ENCODE measurements at places on chromosomes 2 and 18.
A peak's percentile ranks its signal among the peaks of the same experiment; 100 is the strongest.

DNA sequence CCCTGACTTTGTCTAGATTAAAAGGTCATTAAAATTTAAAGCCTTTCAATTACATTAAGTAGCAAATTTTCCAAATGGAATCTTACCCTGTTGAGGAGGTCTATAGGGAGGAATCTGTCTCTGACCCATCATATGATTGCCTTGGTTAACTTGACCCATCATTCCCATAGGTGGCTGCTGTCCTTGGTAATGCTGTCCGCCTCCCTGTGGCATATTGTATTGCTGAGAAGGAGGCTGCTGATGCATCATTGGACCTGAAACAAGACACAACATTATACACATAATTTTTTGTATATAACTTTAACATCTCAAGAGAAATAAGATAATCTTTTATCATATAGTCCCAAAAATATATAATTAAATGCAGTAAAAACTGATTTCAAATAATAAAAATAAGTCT lies 51.2 kb downstream of the SS18 start:
- no peak for DNase-seq

DNA sequence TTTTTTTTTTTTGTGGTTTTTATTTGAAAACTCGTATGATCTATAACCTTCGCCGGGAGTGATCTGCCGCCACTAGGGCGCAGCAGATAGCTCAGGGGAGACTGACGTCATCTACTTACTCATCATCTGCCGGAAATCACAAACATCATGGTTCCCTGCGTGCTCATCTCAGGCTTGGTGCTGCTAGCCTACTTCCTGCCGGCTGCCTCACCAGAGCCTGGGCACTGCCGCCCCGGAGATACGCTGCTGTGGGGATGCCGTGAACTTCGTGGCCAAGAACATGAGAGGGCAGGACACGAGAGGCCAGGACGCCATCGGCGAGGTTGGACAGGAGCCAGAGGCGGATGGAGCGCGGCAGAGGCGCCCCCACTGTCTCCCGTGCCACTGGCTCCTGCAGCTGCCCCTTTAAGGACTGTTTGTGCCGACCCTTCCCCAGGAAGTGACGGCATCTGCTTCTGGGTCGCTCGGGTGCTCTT lies 68.8 kb downstream of the DOK6 start:
- no peak for DNase-seq

DNA sequence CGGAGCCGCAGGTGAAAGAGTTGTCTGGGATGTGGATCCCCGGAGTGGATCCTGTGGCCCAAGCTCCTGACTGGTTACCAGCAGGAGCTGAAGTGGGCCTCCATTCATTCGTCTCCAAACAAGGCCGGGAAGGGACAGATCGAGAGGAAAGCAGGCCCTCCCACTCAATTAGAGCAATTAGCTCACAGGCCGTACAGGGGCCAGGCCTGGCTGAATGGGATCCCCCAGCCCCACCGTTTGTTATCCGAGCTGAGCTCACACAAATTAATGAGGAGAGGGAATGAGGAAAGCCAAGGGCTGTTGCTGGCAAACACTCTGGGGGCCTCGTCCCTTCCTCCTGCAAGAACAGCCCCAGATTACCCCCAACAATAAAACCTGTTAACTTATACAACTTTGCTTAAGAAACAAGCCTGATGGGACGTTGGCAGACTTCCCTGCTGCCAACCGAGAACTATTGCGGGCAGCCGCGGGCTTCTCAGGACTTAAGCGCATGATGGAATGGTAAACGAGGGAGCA lies 338.0 kb downstream of the BCL11A start:
- DNase-seq, result no peak

DNA sequence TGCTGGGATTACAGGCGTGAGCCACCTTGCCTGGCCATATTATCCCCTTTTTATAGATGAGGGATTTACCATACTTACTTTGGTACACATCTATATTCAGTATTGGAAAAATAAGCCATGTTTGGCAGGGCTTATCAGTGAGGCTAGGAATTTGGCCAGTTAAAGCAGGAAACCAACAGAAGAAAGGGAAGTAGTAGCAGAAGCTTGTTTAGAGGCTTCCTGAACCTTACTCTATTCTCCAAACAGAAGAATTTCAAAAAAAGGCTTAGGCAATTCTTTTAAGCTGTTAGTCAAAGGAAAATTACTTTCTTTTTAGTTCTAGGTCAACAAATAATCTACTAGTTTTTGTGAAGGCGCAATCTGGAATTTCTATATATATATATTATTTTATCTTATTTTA lies 3.2 kb upstream of the GLS start:
- no peak for DNase-seq

DNA sequence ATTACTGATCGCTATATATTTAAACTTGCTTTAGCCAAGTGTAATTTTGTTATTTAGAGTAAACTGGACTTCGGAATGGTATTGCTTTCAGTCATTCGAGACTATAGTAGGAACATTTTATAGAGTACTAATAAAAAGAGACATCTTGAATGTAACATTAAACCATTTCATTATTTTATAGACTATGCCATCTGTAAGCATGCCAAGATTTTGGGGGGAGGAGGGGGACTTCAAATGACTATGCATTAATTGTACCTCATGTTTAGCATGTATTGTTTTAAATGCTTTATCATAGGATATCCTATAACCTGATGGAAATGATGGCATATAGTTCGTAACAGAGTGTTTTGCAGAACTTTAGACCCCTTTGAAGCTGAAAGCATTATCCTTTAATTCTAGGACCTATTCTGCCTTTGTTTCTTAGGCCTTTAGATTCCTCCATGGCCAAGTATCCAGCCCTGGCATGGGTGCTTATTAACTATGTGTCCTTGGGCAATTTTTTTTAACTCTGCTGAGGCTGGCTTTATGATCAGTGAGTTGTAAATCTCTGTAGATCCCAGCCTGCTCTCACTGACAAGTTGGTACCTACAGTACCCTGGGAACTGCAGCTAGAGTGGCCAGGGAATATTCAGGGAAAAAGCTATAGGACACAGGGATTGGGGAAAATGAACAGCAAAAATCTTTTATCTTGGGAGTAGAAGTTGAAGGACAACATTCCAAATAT lies 93.4 kb downstream of the PARD3B start:
- DNase-seq, result no peak

GRCh38 chr18:26566874-26567555 lies 18.7 kb upstream of the KCTD1 start:
- no peak for DNase-seq

DNA sequence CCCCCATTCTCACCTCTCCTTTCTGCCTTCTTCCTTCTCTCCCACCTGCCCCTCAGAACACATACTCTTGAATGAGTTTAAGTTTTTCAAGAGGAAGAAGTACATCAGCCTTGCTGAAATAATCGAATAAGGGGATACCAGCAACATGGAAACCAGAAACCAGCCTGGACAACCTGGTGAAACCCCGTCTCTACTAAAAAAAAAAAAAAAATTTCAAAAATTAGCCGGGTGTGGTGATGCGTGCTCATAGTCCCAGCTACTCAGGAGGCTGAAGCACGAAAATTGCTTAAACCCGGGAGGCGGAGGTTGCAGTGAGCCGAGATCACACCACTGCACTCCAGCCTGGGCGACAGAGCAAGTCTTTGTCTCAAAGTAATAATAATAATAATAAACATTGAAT lies 75.0 kb upstream of the SLC1A4 start:
- DNase-seq, result no peak

DNA sequence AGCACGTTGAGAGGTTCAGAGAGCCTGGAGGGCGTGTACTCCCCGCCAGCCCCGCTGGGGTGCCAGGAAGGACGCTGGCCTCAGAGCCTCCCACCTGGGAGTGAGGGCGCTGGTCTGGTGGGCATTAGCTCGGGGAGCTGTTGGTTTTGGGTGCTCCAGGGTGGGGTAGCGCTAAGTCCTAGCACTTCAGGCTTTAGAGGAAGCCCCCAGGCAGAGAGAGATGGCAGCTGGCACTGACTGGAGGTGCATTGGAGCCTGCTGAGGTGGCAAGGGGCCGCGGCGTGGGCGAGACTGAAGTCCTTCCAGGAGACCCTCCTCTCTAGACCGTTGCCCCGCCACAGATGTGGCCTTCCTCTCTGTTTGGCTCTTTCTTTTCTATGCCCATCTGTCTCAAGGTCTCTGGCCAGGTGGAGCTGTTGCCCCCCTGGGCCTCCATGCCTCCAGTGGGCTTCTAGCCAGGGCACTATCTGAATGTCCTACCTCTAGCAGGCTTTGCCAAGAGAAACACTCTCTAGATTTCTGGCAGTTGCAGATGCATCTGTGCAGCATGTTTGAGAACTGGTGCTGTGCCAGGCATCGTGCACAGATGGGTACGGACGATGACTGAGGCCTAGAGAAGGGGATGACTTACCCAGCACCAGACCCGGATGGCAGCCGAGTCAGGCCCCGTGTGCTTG lies 6.6 kb downstream of the CAPN10 start:
- DNase-seq, result no peak

GRCh38 chr2:74812787-74813590 lies 20.9 kb upstream of the HK2 start:
- DNase-seq, result no peak

DNA sequence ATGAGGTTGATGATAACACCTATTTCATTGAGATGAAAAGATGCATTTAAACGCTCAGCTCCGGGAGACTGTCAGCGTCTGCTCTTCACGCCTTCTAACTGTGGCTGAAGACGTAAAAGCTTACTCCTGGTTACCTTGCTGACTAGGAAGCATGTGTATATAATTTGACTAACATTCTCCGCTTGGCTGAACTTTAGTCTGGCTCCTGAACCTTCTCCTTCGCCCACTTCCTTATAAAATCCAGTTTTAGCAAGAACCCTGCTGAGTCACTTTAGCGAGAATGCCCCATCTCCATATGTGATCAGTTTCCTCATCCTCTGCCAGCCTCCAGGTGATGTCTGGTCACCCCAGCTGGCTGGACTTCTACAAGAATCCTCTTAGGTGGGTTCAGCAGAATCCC lies 12.7 kb upstream of the CREG2 start:
- no peak for DNase-seq

DNA sequence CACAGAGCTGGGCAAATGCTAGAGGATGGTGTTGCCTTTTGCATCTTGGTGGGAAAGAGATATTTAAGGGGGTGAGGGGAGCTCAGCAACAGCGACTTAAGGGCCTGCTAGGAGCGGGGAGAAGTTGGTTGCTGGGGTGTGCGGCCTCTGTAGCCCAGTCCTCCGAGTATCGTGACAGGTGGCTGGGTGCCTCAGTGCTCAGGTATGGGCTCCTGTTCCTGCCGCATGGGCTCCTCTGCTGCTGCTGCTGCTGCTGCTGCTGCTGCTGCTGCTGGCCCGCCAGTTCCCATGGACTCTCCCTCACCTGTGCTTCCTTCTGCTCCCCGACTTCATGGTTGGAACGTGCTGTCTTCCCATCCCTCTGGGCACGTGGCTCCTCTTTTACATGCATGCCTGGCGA lies 22.0 kb downstream of the AGAP1 start:
- DNase-seq, result no peak

DNA sequence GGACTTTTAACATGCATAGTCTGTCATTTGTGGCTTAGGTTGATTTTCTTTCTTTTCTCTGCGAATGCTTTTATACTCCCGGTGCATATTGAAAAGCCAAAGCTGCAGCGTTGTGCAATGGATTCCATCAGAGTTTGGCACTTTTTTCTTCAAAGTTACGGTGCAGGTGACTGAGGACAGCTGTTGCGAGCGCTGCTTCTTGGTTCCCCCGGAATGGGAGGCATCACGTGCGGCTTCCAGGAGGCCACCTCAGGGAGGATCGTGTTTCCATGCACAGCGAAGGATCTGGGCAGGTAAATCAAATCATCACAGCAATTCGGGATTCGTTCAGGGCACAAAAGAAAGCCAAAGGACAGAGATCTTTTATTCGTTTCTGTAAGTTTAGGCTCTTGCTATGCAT lies 109.6 kb upstream of the ALKAL2 start:
- no peak for DNase-seq

- no peak for DNase-seq
Measured at GRCh38 chr2:9213477-9214051, 7.0 kb downstream of the ASAP2 start.

- no peak for DNase-seq
Measured at GRCh38 chr2:21363364-21363763, 239.6 kb downstream of the TDRD15 start.

DNA sequence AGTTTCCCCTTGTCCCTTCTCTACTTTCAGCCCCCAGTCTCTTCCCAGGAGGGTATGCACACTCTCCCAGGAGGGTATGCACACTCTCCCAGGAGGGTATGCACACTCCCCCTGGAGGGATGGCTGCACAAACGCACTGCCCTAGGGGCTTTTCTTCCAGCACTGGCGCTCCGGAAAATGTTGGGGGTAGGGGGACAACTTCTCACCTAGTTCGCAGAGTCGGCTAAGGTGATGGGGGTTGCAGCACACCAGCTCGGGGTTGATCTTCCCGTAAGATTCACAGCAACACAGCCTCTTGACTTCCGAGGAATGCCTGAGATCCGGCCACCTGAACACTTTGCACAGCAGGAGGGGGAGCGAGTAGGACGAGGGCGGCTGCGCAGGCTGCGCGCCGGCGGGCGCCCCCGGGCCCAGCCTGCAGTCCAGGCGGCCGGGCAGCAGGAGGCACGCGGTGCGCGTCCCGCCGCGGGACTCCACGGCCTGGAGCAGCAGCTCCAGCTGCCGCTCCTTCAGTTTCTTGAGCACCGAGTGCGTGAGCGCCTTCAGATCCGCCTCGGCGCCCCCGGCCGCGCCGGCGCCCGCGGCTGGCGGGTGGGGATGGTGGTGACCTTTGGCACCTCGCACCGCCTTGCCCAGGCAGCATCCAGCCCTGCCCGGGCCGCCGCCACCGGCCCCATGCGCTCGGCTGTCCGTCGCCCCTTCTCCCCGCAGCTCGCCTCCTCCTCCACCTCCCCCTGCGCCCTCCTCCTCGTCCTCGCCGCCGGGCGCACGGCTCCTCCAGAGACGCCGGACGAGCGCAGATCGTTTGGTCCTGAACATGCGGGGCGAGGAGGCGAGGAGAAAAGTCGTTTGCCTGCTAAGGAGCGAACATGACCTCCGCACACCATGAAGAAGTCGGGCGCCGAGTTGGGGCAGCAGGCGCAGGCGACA lies 894 bp downstream of the SMAD7 start:
- DNase-seq, result peak; percentile 46

DNA sequence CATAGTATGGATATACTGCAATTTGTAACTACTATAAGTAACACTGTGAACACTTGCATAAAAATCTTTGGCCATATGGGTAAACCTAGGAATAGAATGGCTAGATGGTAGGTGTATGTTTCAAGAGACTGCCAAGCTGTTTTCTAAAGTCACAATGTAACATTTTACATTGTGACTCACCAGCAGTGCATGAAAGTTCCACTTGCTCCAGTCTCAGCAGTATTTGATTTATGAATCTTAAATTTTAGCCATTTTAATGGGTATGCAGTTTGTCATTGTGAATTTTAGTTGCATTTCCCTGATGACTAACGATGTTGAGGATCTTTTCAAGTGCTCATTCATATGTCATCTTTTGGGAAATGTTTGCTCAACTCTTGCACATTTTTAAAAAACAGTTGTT lies 86.1 kb downstream of the FARSB start:
- peak; percentile 73 for DNase-seq

All from HCEC 1CT (cell line).